ENCODE measurements at places on chromosomes 4 and X.

GRCh38 chrX:151004085-151004484, 20.9 kb downstream of the HMGB3 start:
- no peak for DNase-seq

DNA sequence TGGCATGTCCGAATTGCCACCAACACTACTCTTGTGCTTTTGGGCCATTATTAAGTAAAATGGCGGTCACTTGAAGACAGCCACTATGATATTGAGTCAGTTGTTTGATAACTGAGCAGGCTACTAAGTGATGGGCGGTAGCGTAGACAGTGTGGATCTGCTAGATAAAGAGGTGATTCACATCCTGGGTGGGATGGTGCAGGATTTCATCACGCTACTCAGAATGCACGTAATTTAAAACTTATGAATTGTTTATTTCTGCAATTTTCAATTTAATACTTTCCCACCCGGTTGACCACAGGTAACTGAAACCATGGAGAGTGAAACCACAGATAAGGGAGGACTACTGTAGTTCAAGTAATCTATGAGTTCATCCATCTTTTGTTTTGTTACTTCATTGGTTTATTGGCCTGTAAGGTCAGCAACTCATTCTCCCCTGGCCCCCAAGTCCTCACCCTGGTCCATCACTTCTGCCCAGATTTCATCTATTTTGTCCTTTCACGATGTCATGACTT, 2.9 kb downstream of the ARAF start:
- no peak for DNase-seq

- no peak for DNase-seq
These were observed 95.7 kb downstream of the SPANXN4 start for GRCh38 chrX:143121477-143121876.

DNA sequence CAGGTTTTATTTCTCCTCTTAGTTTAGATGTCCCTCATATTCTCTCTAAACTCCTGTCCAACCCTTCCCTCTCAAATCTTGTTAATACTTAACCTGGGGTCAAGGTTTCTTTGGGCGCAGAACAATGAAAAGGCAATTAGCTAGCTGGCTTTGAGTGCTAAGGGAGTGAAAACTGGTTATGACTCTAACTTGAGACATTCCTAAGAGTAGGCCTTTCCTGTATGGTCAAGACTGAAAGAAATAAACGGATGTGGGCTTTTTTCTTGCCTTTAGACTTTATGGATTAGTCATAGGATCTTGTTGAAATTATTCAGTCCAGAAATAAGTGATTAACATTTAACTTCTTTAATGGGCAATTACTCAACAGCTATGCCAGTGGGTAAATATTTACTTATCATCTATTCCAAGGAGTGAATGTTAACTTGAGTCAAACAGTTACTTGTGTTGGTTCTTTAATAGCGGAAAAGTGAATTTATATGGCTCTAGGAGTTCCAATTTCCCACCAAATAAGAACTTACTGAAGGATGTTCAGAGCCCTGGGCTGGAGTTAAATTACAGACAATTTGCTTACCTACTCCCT, 141.7 kb upstream of the SCML1 start:
- no peak for DNase-seq

DNA sequence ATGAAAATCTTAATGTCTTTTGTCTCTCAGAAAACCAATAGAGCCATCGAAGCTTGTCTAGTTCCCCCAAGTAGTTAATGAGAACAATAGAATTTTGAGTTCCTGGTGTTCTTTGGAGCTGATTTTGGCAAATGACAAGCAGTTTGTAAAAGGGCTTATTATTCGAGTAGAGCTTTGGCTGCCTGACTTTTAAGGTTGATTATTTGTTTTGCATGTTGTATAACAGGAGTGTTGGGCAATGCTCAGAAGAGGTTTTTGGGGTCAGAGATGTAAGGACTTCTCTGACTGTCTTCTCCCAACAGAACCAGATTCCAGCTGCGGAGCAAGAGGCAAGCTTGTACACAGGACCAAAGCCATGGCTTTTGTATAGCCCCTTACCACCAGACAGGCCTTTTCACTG, 30.0 kb downstream of the ZCCHC12 start:
- DNase-seq, result no peak

DNA sequence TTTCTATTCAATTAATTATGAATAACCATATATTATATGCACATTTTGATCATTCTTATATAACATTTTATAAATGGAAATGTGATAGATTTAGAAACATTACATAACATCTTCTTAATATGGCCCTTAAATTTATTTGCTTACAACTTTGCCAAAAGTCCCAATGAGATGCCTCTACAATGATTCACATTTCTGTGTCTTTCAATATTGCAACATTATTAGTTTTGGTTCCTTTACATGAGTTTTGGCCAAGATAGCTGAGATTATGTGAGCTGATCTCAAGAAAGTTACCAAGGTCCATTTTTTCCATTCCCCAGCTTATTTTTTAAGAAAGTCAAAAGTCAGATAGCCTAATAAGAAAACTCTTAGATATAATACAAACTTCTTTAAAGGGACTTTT, 361.2 kb downstream of the PCDH7 start:
- DNase-seq, result no peak

- no peak for DNase-seq
These were observed 10.0 kb upstream of the ASMTL start for GRCh38 chrX:1462596-1463251.
